ENCODE measurements at places on chromosomes 7 and 10.

GRCh38 chr7:128912281-128912680 is 1.8 kb upstream of the KCP start:
- H3K36me3 ChIP-seq: no peaks in the 10 kb centered on the region
- DNase-seq: no peak
- peaks cover 29% of the 10 kb centered on the region for H3K4me1 ChIP-seq
- H3K27me3 ChIP-seq: peaks cover 91% of the 10 kb centered on the region
- H3K4me3 ChIP-seq: no peak overlapping the region

DNA sequence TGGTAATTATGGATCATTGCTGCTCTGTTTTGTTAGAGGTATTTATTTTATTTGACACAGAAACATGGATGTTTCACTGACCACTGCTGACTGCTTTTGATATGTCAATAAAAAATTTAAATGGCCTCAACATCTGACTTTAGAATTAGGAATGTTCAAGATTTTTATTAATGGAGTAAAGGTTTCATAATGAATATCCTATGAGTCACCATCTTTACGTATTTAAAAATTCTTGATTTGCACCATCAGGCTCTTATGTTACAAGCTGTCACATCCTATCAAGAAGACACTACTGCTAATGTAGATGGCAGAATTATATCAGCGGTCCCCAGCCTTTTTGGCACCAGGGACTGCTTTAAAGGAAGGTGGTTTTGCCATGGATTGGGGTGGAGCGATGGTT is 578.7 kb upstream of the NRP1 start:
- H3K36me3 ChIP-seq: no peaks in the 10 kb centered on the region
- no peak overlapping the region for H3K4me3 ChIP-seq
- no peak for DNase-seq
- H3K27me3 ChIP-seq: no peaks in the 10 kb centered on the region
- H3K27ac ChIP-seq: no peak overlapping the region

GRCh38 chr10:102781090-102781920 is 37.6 kb downstream of the WBP1L start:
- no peaks in the 10 kb centered on the region for H3K27me3 ChIP-seq
- H3K36me3 ChIP-seq: no peaks in the 10 kb centered on the region
- peak overlapping the region; percentile 99 for H3K27ac ChIP-seq
- peak overlapping the region; percentile 47 for H3K4me3 ChIP-seq
- no peak for DNase-seq

- H3K4me3 ChIP-seq: no peak overlapping the region
- DNase-seq: no peak
- H3K36me3 ChIP-seq: no peaks in the 10 kb centered on the region
- H3K4me1 ChIP-seq: peaks cover 6% of the 10 kb centered on the region
- H3K27ac ChIP-seq: no peak overlapping the region
- H3K27me3 ChIP-seq: no peaks in the 10 kb centered on the region
These were observed 94.9 kb upstream of the EEPD1 start for GRCh38 chr7:36058020-36058592.

- no peak for DNase-seq
- H3K4me1 ChIP-seq: peaks cover 9% of the 10 kb centered on the region
- no peak overlapping the region for H3K4me3 ChIP-seq
- H3K27ac ChIP-seq: no peak overlapping the region
These were observed 219.0 kb upstream of the MEOX2 start for GRCh38 chr7:15905251-15906040.

GRCh38 chr10:28246023-28246422 is 56.8 kb downstream of the MPP7 start:
- H3K4me3 ChIP-seq: no peak overlapping the region
- DNase-seq: no peak
- no peaks in the 10 kb centered on the region for H3K27me3 ChIP-seq
- peaks cover 10% of the 10 kb centered on the region for H3K4me1 ChIP-seq
- no peak overlapping the region for H3K27ac ChIP-seq
- no peaks in the 10 kb centered on the region for H3K36me3 ChIP-seq

DNA sequence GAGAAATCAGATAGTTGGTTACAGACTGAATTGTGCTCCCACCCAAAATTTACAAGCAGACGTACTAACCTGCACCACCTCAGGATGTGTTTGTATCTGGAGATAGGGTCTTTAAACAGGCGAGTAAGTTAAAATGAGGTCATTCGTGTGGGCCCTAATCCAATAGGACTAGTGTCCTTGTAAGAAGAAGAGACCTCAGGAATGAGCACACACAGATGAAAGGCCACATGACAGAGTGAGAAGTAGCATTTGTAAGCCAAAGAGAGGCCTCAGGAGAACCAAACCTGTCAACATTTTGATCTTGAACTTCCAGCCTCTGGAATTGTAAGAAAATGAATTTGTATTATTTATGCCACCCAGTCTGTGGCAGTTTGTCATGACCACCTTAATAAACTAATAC is 149.5 kb upstream of the VWC2 start:
- H3K27me3 ChIP-seq: no peaks in the 10 kb centered on the region
- no peak for DNase-seq
- H3K4me3 ChIP-seq: no peak overlapping the region
- H3K36me3 ChIP-seq: no peaks in the 10 kb centered on the region
- peaks cover 34% of the 10 kb centered on the region for H3K4me1 ChIP-seq

DNA sequence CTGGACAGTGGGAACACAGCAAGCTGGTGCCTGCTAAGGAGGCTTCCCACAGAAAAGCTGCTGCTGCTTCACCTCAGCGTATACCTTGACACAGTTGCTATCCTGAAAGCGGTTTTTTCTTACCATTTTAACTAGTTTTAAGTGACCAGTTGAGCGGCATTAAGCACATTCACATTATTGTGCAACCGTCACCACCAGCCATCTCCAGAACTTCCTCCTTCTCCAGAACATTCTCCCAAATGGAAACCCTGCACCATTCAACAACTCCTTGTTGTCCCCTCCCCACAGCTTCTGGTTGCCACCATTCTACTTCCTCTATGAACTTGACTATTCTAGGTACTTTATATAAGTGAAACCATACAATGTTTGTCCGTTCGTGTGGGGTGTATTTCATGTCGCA is 169.9 kb downstream of the SNX10 start:
- H3K36me3 ChIP-seq: no peaks in the 10 kb centered on the region
- no peak for DNase-seq
- H3K27ac ChIP-seq: no peak overlapping the region
- H3K27me3 ChIP-seq: peaks cover 7% of the 10 kb centered on the region
- H3K4me3 ChIP-seq: no peak overlapping the region

DNA sequence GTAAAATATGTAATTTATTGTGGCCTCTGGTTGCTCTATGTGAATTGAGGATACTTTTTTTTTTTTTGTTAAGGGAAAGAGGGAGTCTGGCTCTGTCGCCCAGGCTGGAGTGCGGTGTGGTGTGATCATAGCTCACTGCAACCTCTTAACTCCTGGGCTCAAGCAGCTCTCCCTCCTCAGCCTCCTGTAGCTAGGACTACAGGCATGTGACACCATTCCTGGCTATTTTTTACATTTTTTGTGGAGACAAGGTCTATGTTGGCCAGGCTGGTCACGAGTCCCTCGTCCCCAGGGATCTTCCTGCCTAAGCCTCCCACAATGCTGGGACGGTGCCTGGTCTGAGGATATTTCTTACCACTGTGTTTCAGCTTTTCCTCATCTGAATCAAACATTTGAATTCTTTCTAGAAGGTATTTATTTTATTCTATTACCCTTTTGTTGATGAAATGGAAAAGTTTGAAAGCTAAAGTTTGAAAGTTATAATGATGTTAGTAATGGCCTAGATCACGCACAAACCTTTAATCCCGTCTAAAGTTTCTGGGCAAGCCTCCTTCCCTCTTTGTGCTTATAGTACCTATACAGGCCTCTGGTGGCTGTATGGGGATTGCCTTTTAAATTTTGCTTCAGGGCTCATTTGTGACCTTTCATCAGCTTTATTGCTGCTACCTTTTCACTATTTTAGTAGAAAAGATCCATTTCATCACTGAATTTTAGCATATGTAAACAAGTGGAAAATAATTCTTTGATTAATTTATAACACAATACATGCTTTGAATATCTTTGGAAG is 2.0 kb downstream of the IFRD1 start:
- peaks cover 70% of the 10 kb centered on the region for H3K4me1 ChIP-seq
- peaks cover 18% of the 10 kb centered on the region for H3K36me3 ChIP-seq
- peak overlapping the region; percentile 98 for H3K27ac ChIP-seq
- peak; percentile 26 for DNase-seq

DNA sequence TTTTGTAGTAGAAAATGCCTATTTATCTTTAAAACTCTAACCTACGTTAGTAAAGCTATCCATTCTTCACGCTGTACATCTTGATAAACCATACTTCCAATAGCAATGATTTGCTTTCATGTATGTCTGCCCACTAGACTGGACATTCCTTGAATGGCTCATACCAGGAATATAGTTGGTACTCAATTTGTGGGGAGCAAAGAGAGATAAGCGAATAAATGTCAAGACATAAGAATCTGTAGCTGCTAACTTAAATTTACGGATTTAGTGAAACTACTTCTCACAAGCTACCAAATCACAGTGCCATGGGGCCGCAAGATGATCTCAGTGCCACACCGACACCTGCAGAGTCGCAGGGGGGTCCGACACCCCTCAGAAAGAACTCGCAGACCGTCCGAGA is 763 bp upstream of the RALA start:
- H3K27ac ChIP-seq: peak overlapping the region; percentile 93
- no peaks in the 10 kb centered on the region for H3K36me3 ChIP-seq
- no peaks in the 10 kb centered on the region for H3K27me3 ChIP-seq
- H3K4me1 ChIP-seq: peaks cover 58% of the 10 kb centered on the region

DNA sequence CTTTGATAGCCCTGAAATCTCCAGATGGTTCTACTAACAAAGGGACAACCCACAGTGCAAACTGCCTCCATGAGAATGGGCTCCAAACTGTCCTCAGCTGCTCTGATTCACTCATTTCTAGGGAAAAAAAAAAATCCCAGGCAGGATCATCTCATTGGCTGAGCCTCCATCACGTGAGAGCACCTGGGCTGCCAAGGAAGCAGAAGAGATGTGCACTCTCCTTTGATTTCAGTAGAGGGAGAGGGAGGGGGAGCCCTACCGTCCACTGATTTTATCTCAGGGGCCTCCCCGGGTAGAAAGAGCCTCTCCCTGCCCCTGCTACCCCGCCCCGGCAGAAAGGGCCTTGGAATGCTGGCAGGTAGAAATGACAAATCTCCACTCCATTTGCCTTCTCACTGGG is 725.4 kb downstream of the PHTF2 start:
- no peaks in the 10 kb centered on the region for H3K27me3 ChIP-seq
- no peaks in the 10 kb centered on the region for H3K36me3 ChIP-seq
- DNase-seq: no peak
- no peak overlapping the region for H3K4me3 ChIP-seq
- H3K27ac ChIP-seq: no peak overlapping the region

DNA sequence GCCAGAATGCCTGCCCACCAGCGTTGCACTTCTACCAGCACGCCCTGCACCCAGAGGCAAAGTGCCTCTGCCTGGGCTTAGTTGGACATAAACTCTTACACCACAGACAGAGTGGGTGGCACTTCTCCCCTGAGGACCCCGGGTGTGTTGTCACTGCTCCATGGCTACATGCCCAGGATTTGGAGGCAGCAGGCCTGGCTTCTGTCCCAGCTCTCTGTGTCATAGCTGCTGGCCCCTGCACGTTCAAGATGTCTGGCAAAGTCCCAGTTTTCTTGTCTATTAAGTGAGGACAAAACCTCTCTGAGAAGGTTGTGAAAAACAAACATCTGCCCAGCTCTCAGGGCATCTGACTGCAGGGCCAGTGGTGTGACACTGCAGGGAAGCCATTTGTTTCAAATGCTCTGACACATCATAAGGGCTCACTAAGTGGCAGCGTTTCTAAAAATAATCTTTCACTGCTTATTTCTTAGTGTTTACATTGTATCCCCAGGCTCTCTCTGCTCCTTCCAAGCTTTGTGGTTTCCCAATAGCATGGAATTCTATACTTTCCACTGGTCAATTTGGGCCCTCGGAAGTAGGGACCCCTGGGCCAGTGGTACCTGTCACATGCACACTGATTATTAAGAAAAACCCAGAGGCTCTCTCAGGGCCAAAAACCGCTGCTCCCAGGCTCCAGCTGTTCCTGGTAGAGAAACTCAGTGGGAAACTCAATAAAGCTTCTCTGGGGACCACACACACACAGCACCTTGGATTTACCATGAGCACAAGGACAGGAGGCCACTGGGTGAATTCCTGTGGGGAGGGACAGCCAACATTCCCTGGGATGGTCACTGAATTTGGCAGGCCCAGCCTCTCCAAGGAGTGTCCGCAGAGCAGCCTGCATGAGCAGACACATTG is 86.2 kb upstream of the ANLN start:
- peak overlapping the region; percentile 91 for H3K27ac ChIP-seq
- DNase-seq: peak; percentile 86
- H3K36me3 ChIP-seq: peaks cover 12% of the 10 kb centered on the region
- no peak overlapping the region for H3K4me3 ChIP-seq
- peaks cover 83% of the 10 kb centered on the region for H3K4me1 ChIP-seq

DNA sequence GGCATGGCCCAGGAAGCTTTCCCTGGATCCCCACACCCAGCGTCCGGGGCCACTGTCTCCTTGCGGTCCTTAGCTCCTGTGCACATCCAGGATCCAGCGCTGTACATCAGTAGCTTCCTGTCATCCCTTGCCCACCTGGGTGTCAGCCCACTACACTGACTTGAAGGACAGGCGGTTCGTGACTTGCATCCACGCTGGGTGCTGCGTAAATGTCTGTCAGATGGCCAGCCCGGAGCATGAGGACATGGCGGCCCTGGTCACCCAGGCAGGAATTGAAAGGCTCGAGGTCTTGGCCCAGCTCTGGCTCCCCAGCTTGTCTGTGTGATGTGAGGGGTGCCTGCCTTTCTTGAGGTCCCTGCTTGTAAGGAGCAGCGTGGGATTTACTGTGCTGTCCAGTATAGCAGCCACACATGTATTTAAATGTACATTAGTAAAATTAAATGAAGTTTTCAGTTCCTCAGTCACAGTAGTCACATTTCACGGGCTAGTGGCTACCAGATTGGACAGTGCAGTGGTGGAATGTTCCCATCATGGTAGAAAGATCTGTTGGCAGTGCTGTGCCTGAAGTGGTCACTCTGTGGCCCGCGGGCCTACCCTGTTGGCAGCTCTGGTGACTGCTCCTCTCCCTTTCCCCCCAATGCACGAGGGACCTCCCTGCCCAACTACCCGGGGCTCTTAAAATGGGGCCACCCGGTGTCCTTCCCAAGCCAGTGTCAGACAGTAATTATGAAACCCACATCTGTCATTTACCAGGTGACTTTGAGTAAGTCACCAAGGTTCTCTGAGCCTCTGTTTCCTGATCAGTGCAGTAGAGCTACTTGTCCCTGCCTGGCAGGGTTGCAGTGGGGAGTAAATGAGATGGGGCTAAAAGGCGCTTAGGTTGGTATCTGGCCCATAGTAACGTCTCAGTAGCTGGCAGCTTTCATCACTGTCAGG is 97.8 kb upstream of the PPIF start:
- H3K4me3 ChIP-seq: no peak overlapping the region
- no peaks in the 10 kb centered on the region for H3K27me3 ChIP-seq
- no peaks in the 10 kb centered on the region for H3K36me3 ChIP-seq
- DNase-seq: no peak

DNA sequence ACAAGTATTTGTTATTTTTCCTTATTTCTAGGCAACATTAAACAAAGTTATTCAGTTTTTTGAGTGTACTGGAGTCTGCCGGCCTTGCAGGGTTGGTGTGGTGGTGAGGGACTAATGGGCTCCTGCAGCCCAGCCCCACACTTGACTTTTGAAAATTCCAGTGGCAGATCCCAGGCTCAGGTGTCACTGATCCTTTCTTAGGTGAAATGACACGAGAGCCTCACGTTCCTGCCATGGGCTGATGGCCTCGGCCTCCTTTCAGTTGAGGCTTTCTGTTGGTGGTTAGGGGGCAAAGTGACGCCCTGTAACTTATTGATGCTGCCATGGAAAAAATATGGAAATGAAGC is 117.9 kb downstream of the NKX6-2 start:
- no peak overlapping the region for H3K27ac ChIP-seq
- H3K4me1 ChIP-seq: peaks cover 19% of the 10 kb centered on the region
- no peak overlapping the region for H3K4me3 ChIP-seq
- H3K36me3 ChIP-seq: peaks cover 5% of the 10 kb centered on the region
- H3K27me3 ChIP-seq: no peaks in the 10 kb centered on the region

Data from left ventricle myocardium inferior (tissue), 1 donor.